Stimulated activated CD8-positive, alpha-beta memory T cell treated with anti-CD3 and anti-CD28 coated beads, Interleukin-4, amount 100 ng/mL, for 24 hours (primary cell): ENCODE measurements at places on chromosomes 2 and 18.

DNA sequence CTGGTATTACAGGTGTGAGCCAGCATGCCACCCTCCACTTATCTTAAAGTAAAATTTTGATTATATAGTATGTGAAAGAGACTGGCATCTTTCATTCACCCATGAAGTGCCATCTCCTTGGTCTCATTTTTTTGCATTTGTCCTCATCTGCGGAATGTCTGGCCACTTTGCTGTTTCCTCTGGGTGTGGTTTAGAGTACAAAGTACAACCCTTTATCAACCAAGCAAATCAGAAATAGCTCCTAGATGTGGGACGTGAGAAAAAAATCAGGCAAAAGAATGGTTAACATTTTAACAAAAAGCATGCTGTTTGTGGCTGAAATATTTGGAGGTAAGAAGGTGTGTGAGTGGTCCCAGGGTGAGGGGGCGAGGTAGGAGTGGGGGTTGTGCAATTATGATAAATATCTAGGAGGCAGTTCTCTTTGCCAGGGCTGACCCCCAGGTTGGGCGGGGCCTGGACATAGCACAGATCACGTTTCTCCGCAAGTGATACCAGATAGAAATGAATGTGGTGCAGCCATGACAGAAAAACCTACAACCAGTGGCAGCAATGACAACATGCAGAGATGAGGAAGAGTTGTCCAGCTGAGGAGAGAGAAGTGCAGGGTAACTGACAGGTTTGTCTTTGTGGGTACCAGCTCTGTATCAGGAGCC is 115.8 kb upstream of the SERTAD2 start:
- no peak for DNase-seq

DNA sequence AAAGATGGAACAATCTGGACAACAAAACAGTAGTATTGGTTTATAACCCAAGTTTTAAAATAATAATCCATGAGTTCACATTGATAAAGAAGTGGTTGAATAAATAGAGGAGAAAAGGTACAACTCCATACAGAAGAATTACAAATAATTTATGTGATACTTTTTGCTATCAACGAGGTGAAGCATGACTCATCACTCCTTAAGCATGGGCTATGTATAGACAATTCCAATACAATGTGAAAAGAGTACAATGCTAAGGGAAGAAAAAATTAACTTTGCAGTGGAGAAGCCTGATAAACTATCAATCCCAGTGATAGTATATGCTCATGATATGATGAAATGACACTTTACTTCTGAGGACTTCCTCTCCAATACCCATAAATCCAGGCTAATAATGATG is 312.9 kb downstream of the GULP1 start:
- no peak for DNase-seq

DNA sequence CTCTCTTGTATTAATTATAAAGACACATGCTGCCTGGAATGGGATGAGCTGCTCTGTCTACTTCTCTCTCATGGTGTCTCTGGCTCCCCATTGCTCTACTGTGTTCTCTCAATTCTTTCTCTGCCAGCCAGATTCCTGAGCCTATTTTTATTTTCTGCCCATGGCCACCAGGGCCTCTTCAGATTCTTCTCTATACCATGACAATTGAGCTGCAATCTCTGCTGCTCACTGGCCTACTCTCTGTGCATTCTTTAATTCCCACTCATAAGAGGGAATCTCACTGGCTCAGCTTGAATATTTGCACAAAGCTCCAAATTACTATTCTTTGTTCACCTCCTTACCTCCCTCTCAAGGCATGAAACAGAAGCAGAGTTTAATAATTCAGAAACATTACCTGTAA is 161.4 kb upstream of the GULP1 start:
- DNase-seq, result no peak

DNA sequence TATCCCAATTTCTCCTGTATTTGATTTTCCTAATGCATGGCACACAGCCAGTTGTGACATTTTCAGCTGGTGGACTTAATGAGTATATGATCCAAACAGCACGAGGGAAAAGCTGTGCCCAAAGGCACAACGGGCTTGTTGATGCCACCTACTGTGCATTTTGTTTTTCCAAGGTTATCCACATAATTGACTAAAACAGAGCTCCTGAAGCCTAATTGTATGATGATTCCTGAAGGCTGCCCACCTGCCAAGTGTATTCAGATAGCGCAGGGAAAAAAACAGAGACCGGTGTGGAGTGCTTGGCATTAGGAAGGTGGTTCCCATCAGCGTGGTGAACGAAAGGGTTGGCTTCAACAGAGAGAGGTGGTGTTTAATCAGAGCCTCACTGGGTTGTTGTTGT is 14.9 kb downstream of the RBMS1 start:
- no peak for DNase-seq

DNA sequence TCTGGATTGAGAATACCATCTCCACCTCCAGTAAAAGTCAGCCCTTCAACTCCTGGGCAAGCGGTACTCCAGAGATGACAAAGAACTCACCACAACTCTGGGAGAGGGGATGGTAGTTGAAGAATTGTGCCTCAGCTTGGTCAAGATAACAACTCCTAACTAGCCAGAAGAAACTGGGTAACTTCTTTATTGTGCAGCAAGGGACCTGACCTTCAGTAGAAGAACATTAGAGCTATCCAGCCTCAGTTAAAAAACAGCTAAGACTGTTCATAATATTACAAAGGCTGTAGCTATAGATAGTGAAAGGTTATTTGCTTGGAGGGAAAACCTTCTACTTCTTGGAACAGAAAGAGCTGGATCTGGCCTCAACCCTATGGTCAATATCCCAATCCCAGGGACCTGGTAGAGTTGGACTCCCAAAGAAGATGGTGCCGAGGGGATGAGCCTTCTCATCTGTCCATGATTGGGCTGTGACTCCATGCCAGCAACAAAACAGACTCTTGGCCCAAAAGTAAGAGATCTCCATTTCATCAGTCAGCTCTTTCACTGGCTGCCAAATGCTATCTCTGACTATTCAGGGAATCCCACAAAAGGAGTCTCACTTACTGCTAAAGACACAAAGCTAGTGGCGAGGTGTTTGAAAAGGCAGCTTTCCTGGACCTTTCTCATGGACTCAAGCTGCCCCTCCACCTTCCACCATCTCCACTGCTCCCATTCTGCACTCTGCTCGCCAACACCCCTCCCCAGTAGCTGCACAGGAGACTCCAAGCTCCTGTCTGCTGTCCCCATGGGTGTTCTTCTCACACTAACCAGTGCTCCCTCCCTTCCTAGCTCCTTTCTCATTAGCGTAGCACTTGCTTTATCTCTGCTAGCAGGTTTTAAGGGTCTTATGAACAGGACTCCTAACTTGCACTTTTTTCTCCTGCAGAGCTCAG is 145.8 kb downstream of the CAPN13 start:
- DNase-seq, result no peak

DNA sequence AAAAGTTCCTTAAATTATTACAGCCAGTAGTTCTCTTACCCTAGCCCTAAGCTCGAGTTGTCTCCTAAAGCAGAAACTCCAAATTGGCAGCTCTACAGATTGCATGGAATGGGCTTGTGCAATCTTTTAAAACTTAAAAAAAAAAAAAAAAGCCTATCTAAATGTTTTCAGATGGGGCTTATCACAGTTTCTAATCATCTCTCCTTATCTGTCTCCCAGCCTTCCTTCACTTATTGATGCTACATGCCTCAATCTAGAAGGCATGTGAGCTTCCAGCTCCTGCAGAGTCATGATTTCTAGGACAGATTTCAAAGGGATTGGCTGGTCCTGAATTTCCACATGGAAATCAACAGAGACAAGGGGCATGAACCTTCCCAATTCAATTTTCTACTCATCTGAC is 33.1 kb upstream of the PELI1 start:
- no peak for DNase-seq

DNA sequence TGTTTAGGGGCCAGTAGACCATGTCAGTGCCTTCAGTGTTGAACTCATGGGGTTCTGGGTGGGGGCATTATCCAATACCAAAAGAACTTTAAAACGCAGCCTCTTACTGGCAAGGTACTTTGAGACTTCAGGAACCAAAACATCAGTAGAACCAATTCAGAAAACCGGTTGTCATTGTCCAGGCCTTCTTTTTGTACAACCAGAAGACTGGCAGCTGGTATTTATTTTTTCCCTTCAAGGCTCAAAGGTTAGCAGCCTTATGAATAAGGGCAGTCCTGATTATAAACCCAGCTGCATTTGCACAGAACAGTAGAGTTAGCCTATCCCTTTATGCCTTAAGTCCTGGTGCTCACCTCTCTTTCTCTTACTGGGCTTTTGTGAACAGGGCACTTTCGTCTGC is 113.8 kb upstream of the EML6 start:
- no peak for DNase-seq

DNA sequence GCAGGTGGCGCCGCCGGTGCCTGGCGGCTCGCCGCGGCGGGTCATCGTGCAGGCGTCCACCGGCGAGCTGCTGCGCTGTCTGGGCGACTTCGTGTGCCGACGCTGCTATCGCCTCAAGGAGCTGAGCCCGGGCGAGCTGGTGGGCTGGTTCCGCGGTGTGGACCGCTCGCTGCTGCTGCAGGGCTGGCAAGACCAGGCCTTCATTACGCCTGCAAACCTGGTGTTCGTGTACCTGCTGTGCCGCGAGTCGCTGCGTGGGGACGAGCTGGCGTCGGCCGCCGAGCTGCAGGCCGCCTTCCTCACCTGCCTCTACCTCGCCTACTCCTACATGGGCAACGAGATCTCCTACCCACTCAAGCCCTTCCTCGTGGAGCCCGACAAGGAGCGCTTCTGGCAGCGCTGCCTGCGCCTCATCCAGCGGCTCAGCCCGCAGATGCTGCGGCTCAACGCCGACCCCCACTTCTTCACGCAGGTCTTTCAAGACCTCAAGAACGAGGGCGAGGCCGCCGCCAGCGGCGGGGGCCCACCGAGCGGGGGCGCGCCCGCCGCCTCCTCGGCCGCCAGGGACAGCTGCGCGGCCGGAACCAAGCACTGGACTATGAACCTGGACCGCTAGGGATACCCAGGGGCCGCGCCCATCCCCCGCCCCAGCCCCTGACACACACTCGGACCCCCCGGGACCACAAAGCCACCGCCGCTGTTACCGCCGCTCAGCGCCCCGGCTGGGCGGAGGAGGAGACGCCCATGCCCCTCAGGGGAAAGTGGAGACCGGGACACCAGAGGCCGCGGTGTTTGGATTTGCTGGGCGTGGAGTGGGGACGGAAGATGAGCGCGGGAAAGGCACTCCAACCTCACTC is 1.1 kb downstream of the CDK5R2 start:
- no peak for DNase-seq

DNA sequence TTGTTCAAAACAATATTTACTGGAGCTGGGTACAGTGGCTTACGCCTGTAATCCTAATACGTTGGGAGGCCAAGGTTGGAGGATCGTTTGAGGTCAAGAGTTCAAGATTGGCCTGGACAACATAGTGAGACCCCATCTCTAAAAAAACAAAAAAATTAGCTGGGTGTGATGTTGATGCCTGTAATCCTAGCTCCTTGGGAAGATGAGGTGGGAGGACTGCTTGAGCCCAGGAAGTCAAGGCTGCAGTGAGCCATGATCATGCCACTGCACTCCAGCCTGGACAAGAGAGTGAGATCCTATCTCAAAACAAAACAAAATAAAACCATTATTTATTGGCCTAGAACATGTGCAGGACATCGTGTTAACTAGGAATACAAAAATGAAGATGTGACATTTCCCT is 77.5 kb downstream of the COLEC12 start:
- DNase-seq, result no peak

GRCh38 chr18:36325846-36326245 is 28.3 kb downstream of the FHOD3 start:
- no peak for DNase-seq

DNA sequence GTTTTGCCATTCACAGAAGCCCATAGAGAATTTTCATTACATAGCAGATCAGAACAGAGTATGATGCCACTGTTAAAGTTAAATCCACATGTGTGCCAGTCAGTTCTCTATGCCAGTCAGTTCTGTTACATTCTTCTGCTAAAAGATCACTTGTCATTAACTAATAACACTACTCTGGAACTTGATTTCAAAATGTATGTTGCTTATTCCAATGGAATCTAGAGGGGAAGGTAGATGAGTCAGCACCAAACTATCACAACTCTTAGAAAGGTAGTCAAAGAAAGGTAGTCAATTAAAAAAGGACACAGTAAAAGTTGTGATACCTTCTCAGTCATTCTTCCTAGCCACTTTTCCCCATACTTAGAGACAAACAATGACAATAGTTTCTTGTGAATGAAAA is 1214.4 kb downstream of the LRP1B start:
- no peak for DNase-seq
